CD4-positive, alpha-beta T cell treated with Interleukin-15 for 4 hours (primary cell): ENCODE measurements at places on chromosomes 11 and 22.

DNA sequence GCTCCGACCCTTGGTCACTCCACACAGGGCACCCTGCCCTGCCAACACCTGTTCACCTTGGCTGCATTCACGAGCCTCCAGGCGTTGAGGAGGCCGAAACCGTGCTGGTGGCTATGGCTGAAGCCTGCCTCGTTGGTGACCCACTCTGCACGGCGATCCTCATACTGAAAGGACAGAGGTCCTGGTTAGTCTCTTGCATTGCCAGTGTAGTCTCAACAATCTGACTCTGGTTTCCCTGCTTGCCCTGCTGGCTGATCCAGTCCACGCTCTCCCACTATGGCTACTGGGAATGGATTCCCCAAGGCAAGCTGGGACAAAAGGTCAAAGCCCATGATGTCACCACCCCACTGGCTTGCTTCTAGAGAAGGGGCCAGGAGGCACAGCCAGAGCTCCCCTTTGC is 12.9 kb downstream of the PCSK7 start:
- DNase-seq = no peak

GRCh38 chr11:108322666-108323065 is 99.8 kb downstream of the ATM start:
- no peak for DNase-seq

DNA sequence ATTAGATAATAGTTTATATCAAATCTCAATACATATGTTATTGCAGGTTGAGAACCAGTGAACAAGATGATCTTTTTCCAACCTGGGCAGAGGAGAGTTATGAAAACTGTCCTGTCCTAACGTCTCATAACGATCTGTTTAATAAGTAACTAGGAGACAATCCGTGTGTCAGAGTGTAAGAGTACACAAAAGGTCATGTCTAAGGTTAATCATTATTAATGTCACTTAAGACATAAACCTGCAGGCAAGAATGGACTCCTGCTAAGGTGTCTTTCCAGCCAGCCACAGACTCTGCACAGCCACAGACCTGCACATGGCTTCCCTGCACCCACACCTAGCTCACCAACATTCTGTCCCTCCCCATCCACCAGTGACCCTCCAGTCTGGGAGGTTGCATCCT is 10.1 kb downstream of the SLC5A4 start:
- DNase-seq = no peak

GRCh38 chr11:79084382-79084781 is 356.4 kb downstream of the TENM4 start:
- DNase-seq = no peak

DNA sequence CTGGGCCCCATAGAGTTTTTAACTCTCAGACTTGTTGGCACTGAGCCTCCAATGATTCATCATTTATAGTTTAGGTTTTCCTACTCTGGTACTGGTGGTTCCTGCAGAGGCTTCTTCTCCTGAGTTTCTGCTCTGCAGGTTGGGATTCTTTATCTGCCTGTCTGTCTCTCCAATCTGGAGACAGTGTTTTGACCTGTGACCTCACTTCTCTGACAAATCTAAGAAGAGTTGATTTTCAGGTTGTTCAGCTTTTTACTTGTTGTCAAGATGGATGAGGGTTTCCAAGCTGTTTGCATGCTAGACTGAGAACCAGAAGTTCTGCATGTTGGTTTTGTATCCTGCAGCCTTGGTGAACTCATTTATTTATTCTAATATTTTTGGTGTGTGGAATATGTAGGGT is 63.9 kb downstream of the JAM3 start:
- no peak for DNase-seq

GRCh38 chr11:64500176-64501013 is 90.6 kb upstream of the SLC22A12 start:
- no peak for DNase-seq

- DNase-seq = no peak
Observed at GRCh38 chr22:32696089-32696488, 105.4 kb upstream of the TIMP3 start.

- DNase-seq = no peak
Observed at GRCh38 chr11:64119700-64120099, 46.2 kb downstream of the MACROD1 start.

DNA sequence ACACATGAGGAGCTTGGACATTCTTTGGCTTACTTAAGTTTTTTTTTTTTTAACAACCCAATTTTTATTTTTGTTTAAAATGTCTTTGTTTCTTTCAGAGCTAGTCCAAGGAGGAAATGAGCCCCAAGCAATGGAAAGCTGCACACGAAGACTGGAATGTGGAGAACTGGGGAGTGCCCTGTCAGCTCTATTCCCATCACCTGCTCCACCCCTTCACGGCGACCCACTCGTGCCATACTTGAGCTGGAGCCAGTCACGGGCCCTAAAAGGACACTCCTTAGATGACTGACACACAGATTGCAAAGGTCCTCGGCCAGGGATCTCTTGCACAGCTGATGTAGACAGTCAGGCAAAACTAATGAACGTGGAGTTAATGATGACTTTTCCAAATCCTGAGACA is 10.6 kb upstream of the SLC25A18 start:
- no peak for DNase-seq

DNA sequence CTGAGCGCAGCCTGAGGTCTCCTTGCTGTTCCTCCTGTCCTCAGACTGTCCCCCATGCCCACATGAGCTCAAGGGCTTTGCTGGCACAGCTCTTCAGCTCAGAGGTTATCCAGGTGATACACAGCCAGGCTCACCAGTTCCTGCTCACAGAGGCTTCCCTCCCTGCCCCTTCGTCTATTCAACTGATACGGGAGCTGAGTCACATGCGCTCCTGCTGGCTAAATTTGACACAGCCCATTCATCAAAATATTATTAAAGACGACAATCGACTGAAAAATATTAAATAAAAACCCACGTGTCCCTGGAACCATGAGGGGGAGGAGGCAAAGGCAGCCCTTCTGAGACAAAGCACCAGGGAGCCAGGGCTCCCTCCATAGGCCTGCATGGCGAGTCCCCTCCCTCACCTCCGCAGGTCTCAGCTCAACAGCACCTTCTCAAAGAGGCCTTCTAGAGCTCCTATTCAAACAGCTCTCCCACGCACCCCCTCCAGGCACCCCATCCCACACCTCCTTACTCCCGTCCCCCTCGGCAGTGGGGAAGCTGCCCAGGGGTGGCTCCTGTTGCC is 40.5 kb downstream of the DUSP8 start:
- no peak for DNase-seq

- no peak for DNase-seq
Observed at GRCh38 chr11:122038543-122038942, 77.5 kb downstream of the BLID start.

GRCh38 chr11:11958403-11959231 is 49.8 kb downstream of the DKK3 start:
- DNase-seq = no peak
